ENCODE measurements at places on chromosomes 1 and 21. TPM values are rescaled to one million over a fixed set of nuclear protein-coding genes. Genes with fewer than 3 reads are reported as not detected.

ZBED6 gene
- total RNA-seq = 30.5 TPM

PCP4L1 gene
- not detected for total RNA-seq

LORICRIN gene
- total RNA-seq = not detected

GJB4 gene
- total RNA-seq = not detected

OR2T4 gene
- total RNA-seq = not detected

DNA sequence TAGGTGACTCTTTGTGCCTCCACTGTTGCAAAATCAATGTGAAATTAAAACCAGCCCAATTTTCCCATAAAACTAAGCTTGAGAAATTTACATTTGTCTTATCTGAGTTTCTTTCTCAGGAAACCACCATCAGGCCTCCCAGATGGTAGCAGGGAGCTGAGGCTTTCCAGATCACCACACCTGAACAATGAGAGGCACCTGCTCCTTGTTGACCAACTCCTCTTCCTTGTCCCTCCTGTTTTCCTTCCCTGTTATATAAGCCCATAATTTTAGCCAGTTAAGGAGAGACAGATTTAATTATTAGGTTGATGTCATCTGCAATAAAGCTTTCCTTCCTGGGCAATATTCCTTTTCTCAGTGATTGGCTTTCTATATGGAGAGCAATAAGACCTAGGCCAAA is 32.0 kb upstream of the C1orf185 start:
- DNase-seq = no peak

DNA sequence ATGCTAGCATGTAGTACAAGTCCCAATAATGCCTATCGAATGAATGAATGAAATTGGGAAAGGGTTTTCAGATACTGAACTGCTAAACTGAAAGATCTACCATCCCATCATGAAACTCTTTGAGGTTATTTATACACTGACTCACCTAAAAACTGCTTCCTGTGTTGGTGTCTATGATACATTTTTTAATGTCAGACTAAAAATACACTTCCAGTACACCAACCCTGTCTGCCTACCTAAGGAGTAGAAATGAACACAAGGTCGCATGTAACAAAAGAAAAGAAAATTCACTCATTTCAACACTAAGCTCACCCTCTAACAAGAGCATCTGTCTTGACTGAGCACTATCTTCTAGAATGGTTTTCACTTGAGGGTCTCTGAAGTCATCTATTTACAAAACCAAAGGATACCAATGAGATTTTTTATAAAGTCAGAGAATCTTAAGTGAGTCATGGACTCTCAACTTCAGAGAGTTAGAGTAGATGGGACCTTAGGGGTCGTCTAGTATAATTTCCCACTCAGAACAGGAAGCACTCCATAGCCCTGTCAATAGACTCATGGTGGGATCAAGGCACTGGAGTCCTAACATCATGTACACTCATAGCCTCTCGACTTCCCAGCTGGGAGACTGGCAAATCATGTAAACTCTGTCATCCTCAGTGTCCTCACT is 53.4 kb downstream of the WLS start:
- DNase-seq = no peak

DNA sequence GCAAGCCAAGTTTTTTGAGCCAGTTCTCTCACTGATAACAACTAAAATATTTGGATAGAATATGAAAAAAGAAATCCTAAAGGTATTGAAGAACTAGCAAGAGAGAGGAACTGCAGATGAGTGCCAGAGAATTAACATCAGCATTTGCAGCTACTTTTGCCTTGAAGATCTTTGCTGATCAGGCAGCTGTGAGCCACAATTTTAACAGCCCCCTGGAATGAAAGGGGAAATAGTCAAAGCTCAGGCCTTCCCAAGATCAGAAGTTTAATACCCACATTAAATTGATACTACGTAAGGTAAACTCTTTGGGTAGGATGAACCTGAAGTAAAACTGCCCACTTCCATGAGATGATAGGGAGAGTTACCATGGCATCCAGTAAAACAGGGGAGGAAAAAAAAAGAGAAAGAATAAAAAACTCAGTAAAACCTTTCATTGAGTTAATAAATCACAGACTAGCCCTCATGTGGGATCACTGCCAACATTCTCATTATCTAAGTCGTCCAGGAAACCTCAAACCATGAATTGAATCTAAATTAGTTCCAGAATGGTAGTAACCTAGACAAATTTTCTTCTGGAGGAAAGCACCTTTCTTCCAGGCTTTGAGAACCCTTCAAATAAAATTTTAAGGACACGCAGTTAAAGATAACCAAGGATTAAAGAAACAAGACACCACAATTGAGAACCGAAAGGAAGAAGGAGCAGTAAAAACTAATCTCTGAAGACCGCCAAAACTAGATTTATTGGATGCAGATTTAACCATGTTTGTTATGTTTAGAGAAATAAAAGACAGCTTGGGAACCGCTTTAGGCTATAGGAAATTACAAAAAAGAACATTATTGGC is 28.3 kb downstream of the SCP2 start:
- peak; percentile 94 for DNase-seq

- no peak for DNase-seq
These were observed 27.8 kb downstream of the THEM4 start for GRCh38 chr1:151881479-151881878.

DNA sequence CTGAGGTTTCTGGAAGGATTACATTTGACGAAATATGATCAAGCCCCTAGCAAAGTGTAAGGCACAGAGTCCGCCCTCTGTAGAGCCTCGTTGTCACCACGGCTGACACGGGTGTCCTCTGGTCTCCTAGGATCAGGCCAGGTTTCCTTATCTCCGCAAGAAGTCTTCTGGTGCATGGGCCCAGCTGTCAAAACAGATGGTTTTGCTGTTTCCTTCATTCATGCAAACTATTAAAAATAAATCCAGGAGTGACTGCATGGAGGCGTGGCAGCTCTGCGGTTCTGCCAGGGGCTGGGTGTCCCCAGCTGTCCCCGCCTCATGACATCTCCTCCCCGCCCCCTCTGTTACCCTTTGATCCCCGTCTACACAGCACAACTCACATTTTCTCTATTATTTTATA is 209.0 kb downstream of the DYRK1A start:
- no peak for DNase-seq
